HepG2 (cell line): ENCODE measurements at places on chromosomes 2 and 18. TPM values are rescaled to one million over a fixed set of nuclear protein-coding genes. Genes with fewer than 3 reads are reported as not detected.
A peak's percentile ranks its signal among the peaks of the same experiment; 100 is the strongest.

DNA sequence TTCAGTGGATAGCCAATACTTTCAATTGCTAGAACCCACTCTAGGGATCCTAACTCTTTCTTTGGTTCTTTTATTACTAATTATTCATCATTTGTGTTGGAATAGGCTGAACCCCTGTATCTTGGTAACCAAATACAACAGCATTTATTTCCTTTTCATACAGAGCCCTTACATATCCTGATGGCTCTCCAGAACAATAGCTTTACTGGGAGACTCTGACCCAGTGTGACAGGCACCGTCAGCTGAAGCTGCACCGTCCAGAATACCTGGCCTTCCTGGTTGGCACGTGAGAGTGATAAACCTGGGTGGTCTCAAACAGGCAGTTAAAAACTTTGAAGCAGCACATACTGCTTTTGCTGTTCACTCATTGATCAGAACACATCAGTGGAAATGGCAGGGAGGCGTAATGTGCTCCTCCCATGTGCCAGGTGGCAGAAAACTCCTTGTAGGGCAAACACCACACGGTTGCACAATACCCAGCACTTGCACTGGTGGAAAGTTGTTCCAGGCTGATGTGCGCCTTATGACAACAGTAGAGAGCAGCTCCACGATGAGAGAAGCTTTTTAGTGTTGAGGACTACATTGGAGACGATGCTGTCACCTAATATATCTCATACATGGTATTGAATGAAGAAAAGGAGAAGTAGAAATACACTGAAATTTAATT lies 456.2 kb downstream of the PARD3B start:
- DNase-seq: no peak

DNA sequence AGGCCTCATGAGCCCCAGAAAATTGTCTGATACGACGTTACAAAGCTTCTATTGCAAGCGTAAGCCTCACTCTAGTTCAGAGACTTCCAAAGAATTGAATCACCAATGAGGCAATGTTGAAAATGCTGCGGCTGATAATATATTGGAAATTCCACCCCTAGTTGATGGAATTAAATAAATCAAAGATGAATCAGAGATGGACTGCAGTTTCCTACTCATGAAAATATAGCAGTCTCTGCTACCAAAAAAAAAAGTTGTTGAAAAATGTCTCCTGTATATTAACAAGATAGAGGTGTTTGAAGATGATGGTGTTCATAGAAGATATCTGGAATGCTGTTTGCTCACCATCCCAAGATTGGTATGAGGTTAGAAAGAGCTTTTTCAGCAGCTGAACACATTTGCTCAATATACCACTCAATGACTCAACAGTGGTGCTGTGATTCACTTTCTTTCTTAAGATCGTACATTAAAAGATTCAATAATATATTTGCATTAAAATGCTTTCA lies 99.8 kb upstream of the ARHGAP28 start:
- no peak for DNase-seq

DNA sequence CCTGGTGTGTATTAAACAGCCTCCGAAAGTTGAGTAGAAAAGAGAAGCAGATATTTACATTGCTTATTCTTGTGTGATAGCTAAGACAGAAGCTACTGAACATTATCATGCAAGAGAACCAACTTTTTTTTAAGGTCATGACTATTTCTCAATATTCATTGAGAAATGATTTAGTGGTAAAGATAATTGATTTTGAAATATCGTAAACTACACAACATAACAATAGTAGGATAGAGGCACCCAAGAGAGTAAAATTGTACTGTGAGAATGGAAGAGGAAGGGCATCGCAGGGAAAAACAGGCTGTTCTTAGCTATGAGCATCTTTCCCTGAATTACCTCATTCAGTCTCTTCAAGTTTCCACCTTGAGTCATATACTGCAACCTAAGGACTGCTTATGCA lies 25.2 kb downstream of the HRH4 start:
- no peak for DNase-seq

DNA sequence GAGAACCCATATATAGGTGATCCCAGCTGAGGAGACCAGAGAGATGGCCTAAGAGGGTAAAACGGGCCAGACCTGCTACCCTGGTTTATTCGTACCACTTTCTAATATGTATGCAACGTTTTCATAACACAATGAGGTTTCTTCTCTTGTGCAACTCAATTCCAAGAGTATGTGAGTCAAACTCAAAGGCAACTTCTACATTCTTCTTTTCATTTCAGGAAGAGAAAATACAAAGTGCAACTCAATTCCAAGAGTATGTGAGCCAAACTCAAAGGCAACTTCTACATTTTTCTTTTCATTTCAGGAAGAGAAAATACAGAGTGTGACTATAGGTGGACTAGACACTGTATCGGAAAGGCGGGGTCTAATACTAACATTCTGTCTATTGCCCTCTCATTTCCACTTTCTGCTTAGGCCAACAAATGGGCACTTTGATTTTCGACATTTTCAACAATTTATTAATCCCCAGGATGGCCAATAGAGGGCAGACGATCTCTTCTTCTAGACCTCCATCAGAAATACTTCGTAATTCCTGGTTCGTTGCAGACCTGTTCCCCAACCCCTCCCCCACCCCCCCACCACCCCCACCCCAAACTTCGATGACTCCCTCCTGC lies 3.7 kb upstream of the CRIM1 start:
- peak; percentile 68 for DNase-seq

RAD51AP2 gene
- 0.05 and 0.12 TPM in 2 replicates for polyA plus RNA-seq
